ENCODE measurements at places on chromosomes 2 and 18.

- no peak for DNase-seq
Measured at GRCh38 chr2:169798397-169798717, 314 bp upstream of the SSB start.

DNA sequence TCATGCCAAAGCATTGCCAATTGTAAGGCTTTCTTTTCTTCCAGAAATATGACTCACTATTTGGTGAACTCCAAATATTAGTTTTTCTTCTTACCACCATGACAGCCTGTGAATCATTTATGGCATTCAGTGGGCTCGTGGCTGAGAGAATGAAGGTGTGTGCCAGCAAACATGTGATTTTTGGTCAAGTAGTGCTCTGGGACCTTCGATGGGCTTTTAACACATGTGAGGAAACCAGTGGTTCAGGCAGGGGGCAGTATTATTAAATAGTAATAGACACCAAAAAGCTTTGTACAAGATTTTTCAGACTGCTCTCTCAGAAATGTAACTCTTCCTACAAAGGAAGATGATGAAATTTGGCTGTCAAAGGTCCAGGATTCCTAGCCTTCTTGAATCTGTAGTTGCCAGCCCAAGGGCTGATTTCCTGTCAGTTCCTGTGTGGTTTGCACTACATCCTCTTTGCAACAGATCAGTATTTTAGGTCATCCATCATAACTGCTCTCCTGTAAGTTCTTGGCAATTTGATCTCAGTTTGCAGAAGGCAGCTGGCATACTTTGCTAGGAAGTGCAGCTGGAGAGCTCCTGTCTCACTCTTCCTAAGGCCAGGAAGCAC lies 64.3 kb downstream of the BABAM2 start:
- no peak for DNase-seq

DNA sequence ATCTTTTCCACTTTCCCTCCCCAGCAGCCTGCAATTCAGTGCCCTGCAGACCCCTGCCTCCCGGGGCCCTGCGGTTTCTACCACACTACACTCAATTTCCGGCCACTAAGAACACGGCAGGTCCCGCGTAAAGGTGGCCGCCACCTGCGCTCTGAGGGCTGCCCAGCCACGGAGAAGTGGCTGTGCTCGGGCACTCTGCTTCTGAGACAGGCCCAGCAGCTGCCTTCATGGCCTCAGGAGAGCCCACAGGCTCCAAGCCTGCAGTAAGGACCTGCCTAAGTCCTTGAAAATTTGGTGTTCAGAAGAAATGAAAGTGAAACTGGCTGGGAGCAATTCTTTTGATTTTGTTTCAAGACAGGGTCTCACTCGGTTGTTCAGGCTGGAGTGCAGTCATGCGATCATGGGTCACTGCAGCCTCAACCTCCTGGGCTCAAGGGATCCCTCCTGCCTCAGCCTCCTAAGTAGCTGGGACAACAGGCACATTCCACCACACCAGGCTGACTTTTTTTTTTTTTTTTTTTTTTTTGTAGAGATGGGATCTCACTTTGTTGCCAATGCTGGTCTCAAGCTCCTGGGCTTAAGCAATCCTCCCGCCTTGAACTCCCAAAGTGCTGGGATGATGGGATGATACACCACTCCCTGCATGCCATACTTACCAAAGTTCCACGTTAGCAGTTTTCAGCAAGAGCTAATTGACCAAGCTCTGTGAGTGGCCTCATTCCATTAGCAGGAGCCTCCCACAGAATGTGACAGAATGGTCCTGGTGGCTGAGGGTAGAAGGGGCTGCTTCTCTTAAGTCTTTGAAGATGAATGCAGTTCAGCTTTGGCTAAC lies 14.6 kb upstream of the ALPP start:
- no peak for DNase-seq

DNA sequence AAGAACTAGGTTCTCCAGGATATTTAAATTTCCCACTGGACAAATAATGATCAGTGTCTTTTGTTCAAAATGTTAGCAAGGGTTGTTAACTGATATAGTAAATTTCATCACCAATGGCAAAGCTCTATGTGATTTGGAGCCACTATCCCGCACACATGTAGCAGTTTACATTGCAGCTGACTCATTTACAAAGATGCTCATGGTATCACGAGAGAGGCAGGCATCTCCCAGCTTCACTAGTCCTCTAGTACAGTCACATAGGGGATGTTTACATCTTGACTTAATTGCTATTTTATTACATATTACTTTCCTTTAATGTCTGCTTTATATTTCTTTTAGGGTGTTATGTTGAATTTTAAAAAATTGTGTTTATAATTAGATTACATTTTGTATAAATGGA lies 30.7 kb downstream of the KCNE4 start:
- no peak for DNase-seq

DNA sequence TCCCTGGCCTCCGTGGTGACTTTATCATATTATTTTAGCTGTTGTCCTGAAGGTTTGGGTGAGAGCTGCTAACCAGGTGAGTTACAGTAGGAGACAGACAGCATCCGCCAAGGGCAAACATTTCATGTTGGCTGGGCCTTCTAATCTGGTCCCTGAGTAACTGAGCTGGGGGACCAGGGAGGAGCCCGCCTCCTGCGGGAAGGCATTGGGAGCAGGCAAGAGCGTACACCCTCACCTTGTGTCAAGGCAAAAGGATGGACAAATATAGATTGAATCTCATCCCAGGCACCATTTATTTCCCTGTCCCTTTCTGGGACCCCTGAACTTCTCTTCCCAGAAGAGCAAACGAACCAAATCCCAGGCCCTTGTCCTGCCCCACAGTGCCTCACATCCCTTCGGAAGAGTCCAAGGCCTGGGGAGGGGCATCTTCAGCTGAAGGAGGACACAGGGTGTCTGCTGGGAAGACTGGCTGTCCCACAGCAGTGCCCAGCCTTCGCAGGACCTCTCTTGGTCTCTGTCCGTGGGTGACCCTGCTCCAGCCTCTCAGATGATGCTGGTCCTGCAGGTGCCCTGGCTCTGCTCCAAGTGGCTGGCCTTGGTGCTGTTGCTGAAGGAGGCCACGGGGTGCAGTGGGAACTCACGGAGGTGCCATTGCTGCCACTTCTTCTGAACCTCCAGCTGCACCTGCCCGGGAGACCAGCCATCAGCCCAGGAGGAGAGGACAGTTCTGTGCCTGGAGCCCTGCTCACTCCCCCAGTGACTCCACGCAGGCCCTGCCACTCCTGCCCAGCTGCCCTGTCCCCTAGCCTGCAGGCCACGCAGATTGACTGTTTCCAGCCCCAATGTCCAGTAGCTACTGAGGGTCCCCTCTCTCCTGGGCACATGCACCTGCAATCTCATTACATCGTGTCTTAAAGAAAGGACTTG lies 8.2 kb downstream of the TMEM37 start:
- DNase-seq = no peak

- no peak for DNase-seq
Measured at GRCh38 chr2:45190481-45190942, 181.3 kb upstream of the SIX2 start.

GRCh38 chr2:53150146-53150545 lies 617.5 kb upstream of the CHAC2 start:
- no peak for DNase-seq

DNA sequence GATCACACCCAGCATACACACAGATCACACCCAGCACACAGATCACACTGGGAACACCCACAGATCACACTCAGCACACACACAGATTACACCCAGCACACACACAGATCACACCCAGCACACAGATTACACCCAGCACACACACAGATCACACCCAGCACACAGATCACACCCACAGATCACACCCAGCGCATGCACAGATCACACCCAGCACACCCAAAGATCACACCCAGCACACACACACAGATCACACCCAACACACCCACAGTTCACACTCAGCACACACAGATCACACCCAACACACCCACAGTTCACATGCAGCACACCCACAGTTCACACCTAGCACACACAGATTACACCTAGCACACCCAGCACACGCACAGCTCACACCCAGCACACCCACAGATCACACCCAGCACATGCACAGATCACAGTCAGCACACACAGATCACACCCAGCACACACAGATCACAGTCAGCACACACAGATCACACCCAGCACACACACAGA lies 117.6 kb downstream of the DYSF start:
- no peak for DNase-seq

GRCh38 chr18:38262661-38263060 lies 697.1 kb upstream of the CELF4 start:
- DNase-seq = no peak
